Activated naive CD4-positive, alpha-beta T cell (primary cell): ENCODE measurements at places on chromosomes 16 and 17.

DNA sequence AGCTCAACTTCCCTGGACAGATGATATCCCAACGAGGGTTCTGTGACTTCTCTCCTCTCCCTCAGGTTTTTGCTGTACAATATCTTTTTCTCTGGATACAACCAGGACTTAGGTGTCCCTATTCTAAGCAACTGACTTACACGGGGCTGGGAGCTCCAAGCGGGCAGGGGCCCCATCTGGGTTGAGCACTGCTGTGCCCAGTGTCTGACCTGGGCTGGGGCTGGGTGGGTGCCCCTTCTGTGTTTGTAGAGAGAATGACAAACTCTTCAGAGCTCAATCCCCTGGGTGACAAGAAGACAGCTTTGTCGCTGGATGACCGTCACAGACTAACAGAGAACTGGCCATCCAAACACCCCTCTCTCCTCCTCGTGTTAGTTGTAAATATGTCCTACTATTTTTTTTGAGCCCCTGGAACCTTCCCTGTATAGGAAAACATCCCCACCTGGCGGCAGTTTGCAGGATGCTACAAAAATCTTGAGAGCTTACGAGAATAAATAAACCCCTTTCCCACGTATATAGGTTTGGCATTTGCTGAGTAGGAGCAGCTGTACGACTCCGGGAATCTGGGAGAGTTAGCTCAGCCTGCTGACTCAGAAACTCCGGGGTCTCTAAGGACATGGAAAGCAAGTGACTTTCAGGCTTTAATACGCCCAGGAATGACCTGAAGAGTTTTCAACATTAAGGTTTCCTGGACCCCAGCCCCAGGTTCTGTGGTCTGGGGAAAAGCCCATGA is 23.7 kb upstream of the RCVRN start:
- DNase-seq = no peak

GRCh38 chr17:8713878-8714277 is 30.8 kb downstream of the CCDC42 start:
- DNase-seq = no peak

- no peak for DNase-seq
Measured at GRCh38 chr17:12549499-12550041, 116.1 kb upstream of the MYOCD start.

DNA sequence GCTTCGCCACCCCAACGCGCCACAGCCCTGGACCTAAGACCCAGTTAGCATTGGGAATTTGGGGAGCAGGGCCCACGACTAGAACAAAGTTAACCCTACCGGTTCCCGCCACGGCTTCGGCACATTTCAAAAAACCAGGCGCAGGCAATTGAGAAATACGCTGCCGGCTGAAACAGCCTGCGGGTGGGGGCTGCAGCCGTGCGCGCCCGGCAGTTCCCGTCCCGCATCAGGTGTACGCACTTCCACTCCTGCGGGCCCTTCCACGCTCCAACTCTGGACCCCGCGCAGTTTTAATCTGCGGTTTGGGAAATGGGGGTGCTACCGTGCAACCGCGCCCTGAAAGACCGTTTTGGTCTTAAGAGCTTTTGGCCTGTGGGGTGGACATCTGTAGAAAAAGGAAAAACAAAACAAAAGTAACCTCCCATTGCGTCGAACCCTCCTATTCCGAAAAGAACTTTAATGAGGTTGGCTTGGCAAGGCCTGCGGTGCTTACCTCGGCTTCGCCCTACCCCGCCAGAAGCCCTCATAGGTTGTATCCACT is 7.1 kb downstream of the IRX5 start:
- DNase-seq = no peak

DNA sequence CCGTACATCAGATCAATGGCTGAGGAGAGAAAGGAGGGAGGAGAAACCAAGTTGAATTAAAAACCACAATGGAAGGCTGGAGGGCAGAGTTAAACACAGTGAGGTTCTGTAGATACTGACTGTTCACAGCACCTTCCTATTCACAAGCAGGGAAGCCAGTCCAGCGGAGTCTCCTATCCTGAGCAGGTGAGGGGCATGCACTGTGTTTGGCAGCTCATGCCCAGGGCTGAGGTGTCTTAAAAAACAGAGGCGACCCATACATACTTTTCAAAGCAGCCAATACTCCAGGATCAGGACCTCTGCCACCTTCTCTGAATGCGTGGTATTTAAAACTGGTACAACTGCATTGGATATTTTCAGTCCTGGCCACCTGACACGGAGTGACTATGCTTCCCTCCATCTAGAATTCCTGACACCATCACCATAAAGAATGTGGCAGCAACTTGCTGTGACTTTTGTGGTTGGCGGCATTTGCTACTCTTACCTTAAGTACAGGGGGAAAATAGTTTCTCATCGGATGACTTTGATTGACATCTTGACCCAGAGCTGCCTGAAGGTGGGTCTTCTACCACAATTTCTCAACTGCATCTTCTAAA is 21.5 kb downstream of the USP22 start:
- DNase-seq = no peak
